ENCODE measurements at places on chromosomes 5 and 9.

- no peak for DNase-seq
These were observed 84.3 kb downstream of the SLF1 start for GRCh38 chr5:94702729-94703128.

DNA sequence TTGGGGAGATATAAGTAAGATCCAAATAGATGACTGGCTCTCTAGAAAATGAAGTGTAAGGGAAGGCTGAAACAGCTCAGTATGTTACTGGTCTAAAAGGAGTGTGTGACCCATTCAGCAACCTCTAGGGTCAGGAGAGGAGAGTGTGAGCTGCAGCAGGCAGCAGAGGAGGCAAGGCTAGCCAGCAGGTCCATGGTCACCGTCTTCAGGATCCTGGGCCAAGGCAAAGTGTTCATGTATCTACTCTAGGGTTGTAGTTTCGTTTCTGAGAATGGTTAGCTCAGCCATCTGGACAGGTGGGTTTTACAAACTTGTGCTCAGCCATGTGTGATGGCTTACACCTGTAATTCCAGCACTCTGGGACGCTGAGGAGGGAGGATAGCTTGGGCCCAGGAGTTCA, 13.7 kb downstream of the MYO10 start:
- DNase-seq: no peak

DNA sequence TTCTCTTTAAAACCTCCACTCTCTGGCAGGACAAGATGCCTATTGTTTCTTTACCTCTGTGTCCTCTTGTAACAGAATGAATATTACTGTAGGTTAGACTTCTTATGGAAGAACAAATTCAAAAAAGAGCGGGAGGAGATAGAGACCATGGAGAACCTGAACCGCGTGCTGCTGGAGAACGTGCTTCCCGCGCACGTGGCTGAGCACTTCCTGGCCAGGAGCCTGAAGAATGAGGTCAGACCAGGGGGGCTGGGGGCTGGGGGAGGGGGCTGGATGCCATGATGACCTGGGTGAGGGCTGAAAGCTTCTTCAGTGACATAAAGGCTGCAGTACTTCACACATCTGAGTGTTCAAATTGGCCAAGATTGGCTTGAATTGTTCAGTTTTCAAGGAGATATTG, 61.4 kb downstream of the CFAP90 start:
- no peak for DNase-seq

DNA sequence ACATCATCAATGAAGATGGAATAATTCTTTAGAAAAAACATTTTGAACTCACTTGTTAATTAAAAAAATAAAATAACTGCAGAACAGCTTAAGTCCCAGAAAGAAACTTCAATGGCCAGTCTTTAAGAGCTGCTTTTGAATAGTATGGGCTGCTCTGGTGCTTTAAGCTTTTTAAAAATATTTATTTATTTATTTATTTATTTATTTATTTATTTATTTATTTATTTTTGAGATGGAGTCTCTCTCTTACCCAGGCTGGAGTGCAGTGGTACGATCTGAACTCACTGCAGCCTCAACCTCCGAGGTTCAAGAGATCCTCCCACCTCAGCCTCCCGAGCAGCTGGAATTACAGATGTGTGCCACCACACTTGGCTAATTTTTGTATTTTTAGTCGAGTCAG, 516.3 kb upstream of the DAP start:
- no peak for DNase-seq

DNA sequence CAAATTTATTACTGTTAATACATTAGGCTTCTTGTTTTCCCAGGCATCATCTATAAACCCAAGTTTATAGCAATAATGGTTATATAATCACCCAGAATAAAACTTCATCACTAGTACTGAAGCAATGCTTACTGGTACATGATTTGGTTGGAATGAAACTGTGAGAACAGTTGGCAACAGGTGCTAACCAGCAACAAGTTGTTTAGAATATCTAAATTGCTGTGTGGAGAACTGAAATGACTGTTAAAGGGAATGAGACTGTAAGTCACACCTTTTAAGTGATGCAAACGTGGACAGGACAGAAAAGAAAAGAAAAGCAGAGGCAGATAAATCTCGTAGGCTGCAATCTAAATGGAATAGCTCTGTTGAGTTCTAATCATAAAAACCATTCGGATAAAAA, 2.5 kb downstream of the YIPF5 start:
- DNase-seq: no peak

DNA sequence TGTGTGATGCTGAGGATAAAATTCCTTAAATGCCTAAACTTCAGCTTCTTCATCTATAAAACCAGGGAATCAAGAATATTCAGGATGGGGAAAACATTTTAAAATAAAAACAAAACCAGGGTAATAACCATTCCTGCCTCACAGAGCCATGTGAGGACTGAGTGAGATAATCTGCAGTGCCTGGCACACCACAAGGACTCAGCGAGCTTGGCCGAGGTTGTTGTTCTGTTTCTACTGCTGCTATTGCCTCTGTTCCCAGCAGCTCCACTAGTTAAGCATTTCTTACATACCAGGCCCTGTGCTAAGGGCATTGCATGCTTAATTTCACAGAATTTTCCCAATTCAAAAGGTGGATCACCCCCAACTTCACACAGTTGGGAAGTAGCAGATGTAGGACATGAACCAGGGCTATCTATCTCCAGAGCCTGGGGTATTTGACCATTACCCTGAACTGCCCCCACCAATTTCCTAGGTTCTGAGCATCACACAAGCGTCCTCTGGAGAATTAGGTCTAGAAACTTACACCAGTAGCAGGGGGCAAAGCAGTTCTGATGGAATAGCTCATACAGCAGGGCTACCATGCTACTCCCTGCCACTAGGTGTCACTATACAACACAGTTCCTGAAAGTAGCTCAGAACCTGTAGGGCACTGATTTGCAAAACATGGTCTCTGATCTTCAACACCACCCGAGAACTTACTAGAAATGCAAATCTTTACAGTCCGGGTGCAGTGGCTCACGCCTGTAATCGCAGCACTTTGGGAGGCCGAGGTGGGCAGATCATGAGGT, 74.3 kb downstream of the LRSAM1 start:
- DNase-seq: no peak

- DNase-seq: no peak
These were observed 255.5 kb downstream of the CDK5RAP2 start for GRCh38 chr9:120324461-120324860.

GRCh38 chr5:141514330-141515133, 25.7 kb downstream of the PCDHGC5 start:
- DNase-seq: peak; percentile 96

DNA sequence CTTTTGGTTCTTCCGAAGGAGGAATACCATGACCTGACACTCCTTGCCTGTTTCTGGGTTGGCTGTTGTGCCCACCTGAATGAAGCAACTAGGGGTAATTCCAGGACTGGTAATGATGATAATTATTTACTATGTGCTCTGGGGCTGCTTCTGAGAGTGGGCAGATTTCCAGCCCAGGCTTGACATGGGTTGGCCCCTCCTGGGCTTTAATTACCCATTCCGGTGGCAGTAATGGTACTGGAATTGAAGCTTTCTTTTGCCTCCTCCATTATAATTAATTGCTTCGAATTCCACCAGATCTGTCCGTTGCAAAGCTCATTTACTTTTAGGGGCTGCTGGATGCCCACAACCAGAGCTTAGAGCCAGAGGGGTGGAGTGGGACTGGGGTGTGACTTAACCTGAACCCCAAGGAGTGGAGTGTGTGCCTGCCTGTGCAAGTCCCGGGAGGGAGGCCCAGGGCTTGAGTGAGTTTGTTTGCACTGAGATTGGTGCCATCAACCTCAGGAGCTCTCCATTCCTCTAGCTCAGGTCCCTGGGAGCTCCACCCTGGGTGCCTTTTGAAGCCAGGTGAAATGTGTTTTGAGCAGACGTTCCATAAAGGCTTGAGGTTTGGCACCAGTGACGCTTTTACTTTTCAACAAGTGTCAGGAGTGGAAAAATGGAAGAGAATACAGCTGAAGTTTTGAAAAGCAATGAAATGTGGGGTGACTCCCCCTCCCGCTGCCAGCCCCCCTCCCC, 214.6 kb downstream of the PDZD2 start:
- peak; percentile 54 for DNase-seq

DNA sequence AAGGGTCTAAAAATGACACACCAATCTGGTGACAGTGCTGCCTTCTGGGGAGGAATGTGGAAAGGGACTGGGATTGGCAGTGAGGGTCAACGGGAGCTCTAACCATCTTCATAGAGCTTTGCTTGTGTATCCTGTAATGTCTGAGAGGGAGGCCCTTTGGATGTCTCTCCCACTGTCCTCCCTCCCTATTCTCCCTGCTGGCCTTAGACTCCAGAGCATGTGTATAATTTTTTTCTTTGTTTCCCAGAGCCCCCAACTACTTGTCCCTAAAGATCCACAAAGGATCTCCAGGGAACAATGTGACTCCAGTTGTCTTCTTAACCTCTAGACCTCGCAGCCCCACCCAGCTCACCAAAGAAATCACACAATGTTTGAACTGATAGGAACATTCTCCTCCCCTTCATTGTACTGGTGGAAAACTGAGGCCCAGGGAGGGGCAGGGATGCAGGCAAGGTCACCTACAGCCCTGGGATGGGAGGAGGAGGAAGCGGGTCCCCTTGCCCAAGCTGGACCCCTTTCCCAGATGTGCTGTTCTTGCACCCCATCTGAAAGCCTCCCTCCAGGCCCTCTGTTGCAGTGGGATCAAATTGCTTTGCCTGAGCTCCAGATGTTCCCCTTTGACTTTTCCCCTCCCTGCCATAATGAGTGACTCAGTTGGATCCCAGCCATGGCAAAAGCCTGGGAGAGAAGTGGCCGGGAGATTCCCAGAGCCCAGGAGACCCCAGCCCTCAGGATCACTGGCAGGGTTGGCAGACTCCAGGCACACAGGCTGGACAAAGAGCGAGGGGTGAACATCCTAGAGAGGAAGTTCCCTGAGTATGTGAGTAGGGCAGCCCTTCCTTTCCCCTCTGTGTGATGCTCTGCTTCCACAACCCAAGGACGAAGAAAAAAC, 21.8 kb downstream of the SPARC start:
- DNase-seq: peak; percentile 67
